ENCODE measurements at places on chromosomes 7 and 10.

- no peak for DNase-seq
Observed at GRCh38 chr10:14384915-14385314, 54.2 kb upstream of the FRMD4A start.

DNA sequence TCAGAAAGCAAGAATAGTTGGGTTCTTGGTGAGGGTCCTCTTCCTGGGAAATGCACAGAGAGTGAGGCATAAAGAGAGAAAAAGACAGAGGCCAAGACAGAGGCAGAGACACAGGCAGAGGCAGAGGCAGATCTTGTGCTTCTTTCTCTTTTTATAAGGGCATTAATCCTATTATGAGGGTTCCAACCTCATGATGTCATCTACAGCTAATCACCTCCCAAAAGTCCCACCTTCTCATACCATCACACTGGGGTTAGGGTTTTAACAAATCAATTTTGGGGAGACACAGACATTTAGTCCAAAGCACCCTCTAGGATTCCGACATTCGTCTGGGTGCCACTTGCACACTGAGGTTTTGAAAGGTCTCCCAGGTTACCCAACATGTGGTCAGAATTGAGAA lies 17.8 kb downstream of the KCNK18 start:
- no peak for DNase-seq

DNA sequence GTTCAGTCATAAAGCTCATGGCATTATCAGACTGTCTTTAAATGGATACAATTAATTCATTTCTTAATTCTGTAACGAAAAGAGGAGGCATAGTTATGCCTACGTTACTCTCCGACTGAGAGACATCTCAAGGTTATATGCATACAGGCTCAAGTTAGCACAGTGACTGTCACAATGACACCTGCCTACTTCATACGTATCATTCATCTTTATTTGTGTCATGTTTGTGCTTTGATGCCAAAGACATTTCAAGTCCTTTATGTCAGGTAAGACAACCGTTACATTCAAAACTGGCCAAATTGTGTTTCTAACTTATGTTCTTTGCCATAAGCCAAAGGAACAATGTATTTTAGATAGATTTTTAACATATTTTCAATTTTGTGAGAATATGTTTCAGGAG lies 328.8 kb upstream of the NRG3 start:
- DNase-seq, result no peak

GRCh38 chr7:30423788-30424505 lies 54.6 kb downstream of the NOD1 start:
- no peak for DNase-seq

- no peak for DNase-seq
Observed at GRCh38 chr7:859359-860030, 16.9 kb upstream of the GET4 start.

GRCh38 chr7:44920119-44920518 lies 34.8 kb upstream of the PURB start:
- no peak for DNase-seq

DNA sequence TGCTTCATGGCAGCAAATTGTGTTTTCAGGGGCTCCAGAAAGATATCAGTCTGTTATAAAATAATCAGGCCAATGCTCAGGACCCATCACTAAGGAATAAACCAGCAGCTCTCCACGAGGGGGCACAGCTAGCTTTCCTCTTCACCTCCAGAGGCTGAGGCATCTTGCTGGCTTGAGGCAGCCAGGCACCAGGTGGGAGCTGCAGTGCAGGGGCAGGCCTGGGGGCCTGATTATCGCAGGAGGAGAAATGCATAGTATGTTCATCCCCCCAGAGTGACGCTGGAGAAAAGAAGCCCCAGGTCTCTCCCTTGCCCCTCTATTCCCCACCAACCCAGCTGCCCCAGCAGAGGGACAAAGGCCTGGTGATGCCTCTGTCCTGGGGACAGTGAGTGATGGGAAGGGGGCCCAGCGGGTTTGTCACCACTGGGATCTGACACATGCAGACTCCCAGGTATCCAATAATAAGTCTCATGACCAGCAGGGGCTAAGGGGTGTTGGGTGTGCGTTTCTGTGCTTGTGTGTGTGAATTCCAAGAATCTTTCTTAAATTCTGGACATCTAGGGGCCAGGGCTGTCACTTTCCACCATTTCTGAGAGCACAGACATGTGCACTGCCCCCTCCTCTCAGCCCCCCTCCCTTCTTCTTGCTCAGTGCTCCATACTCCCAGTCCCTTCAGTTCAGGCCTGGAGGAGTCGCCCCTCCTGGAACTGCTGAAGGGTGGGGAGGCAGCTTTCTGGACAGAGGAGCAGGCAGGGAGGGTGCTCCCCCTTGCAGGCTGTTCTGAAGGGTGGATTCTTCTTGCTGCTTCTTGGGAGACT lies 128.1 kb upstream of the FAM20C start:
- no peak for DNase-seq

DNA sequence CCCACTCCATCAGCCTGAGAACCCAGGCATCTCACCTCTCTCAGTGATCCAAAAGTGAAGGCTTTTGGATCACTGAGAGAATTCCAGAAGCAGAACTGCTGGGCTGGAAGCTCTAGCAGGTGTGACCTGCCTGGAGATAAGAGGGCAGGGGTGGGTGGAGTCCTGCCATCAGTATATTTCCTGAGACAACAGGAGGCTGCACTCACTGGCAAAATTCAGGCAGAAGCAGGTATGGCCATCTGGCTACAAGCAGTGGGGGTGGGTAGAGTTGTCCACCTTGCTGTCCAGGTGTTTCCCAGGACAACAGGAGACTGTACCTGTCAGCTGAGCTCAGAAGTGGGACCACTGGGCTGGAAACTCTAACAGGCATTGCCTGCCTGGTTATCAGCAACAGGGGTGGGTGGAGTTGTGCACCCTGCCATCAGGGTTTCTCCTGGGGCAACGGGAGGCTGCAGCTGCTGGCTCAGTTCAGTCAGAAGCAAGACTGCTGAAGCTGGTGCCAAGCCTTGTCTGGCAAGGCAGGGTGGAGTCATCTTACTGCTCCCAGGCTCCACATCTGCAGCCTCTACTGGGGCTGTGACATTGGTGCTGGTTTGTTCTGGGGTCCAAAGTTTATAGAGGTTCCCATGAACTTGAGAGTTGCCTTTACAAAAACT lies 47.2 kb upstream of the SFTPD start:
- DNase-seq, result no peak

DNA sequence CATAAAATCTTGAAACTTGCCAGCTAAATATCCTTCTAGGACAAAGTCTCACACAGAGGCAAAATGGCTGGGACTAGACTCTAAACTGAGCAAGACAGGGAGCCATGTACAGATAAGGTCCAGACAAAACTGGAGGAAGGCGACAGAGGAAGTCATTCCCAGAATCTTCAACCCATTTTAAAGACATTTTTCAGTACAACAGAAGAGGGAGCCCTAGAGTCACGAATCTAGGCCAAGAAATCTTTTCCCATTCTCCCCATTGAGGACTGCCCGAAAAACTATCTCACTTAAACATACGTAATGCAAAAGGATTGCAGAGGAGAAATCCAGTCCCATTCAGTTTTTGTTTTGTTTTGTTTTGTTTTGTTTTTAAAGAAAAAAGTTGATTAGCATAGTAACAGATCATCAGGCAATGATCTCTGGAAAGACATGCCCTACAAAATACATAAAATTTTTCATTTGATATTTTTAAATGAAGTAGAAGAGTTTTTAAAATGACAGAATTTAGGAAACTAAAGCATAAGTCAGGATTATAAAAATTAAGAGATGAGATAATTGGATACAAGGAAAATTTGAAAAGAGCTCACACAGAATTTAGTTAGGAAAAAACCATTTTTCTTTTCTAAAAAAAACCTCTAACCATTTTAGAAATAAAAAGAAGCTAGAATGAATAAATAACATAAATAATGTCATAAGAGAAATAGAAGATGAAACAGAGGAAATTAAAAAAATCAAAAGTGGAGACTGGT lies 16.9 kb upstream of the PRF1 start:
- no peak for DNase-seq

DNA sequence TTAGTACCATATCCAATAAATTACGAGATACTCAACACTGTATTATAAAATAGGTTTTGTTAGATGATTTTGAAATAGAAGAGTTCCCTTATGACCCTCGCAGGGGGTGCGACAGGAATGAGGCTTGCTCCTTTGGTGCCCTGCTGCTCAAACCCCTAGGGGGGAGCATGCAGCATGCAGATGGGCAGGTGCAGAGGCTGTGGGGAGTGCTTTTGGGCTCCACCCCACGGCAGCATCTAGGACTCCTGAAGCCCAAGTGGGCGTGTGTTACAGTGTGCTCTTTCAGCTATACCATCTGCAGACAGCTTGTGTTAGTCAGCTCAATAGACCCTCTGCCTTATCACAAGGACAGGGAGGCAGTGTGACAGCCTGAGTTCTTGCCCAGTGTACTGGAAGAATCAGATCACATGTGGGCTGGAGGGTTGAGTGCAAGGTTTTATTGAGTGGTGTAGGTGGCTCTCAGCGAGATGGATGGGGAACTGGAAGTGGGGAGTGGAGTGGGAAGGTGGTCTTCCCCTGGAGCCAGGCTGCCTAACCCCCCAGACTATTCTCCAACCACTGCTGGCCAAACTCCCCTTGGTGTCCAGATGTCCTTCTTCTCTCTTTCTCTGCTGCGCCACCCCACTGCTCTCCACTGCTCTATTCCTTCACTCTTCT lies 3.1 kb upstream of the MRC1 start:
- no peak for DNase-seq

DNA sequence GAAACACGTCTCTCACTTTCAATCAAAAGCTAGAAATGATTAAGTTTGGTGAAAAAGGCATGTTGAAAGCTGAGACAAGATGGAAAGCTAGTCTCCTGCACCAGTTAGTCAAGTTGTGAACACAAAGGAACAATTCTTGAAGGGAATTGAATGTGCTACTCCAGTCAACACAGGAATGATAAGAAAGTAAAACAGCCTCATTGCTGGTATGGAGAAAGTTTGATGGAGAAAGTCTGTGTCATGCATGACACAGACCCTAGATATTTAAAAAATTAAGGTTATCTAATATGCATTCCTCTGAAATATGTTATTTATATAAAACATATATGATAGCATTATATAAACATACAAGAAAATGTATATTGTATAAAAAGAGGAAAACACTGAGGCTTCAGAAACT lies 699.4 kb upstream of the FZD8 start:
- no peak for DNase-seq

GRCh38 chr7:94008537-94008936 lies 4.4 kb upstream of the BET1 start:
- no peak for DNase-seq

GRCh38 chr10:79266543-79267312 lies 80.5 kb upstream of the PPIF start:
- DNase-seq, result no peak

DNA sequence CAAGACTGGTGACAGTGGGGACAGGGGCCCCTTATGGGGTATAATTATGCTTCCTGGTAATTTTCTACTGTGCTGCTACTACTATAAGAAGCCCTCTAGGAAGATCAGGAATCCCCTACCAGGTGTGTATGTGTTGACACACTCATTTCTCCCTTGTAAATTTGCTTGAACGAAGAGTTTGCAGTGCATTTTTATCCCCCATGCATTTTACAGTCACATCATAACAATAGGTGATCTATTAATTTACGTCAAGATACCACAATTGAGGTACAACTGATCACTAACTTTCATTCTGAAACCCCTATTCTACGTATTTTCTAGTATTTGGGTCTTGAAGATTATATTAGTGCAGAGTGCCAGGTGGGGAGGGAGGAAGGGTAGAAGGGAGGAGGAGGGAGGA lies 252.2 kb downstream of the NSUN6 start:
- no peak for DNase-seq

DNA sequence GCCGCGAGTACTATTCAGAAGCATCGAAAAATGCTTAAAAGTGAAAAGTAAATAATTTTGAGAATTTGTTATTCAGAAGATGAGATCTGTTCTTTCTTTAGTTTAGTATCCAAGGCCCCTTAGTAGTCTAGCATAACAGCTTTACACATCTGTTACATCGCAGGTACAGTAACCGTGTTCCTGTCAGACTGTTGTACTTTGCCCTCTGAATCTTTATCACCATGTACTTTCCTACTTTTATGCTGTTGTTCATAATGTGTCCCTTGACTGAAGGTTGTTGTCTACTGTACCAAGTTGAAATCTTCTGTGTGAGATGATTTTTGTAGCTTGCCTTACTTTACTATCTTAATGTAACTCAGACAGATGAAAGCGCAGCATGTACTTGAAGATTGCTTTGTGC lies 38.3 kb downstream of the WAC start:
- no peak for DNase-seq

GRCh38 chr7:605661-606450 lies 86.2 kb upstream of the PDGFA start:
- no peak for DNase-seq

- DNase-seq, result no peak
Observed at GRCh38 chr10:69411476-69411875, 5.2 kb downstream of the TACR2 start.

- no peak for DNase-seq
Observed at GRCh38 chr7:44936322-44936721, 42.5 kb downstream of the MYO1G start.

- DNase-seq, result no peak
Observed at GRCh38 chr7:23107781-23108180, 2.2 kb downstream of the KLHL7 start.

DNA sequence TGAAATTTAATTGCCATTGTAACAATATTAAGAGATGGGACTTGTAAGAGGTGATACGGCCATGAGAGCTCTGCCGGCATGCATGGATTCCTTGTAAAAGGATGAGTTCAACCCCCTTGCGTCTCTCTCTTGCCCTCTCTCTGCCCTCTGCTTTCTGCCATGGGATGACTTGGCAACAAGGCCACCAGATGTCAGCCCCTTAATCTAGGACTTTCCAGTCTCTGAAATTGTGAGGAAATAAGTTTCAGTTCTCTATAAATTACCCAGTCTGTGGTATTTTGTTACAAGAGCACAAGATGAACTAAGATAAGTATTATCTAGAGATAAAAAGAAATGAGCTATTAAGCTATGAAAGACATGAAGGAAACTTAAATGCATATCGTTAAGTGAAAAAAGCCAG lies 145.7 kb upstream of the AHR start:
- no peak for DNase-seq

DNA sequence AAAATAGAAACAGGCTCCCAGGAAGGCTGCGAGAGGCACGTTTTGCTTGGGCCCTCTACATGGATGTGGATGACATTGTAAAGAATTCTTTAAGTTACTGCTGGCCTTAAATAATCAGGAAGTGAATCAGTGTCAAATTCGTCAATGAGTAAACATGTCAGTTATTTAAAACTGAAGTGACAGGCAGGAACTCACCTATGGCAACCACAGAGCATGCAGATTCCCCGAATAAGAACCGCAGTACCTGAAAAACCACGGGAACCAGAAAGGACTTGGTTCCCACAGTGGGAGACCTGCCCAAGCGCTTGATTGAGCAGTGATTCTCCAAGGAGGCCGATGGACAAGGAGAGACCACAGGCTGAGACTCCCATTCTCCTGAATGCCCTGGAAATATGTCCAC lies 351.2 kb upstream of the AKR1E2 start:
- DNase-seq, result no peak

GRCh38 chr7:24574386-24574785 lies 1.1 kb downstream of the PALS2 start:
- no peak for DNase-seq

- DNase-seq, result no peak
Observed at GRCh38 chr10:109592391-109592790, 330.9 kb downstream of the XPNPEP1 start.
